ENCODE measurements at places on chromosomes 4 and X. TPM values are rescaled to one million over a fixed set of nuclear protein-coding genes. Genes with fewer than 3 reads are reported as not detected.

The KIT gene
- not detected for total RNA-seq

The SLC26A1 gene
- total RNA-seq, result not detected

The MAGEE1 gene
- total RNA-seq, result 2.8 TPM

The PTPN13 gene
- 48.6 TPM for total RNA-seq

The DKC1 gene
- total RNA-seq, result 64.2 TPM

The DGKQ gene
- total RNA-seq, result 11.8 TPM

The ADAM29 gene
- total RNA-seq, result not detected

The VSIG4 gene
- total RNA-seq, result not detected

The MAGEC1 gene
- total RNA-seq, result not detected

The CABS1 gene
- not detected for total RNA-seq

The H2BW2 gene
- total RNA-seq, result not detected

The STAP1 gene
- total RNA-seq, result not detected

The NPFFR2 gene
- not detected for total RNA-seq

The NOX1 gene
- not detected for total RNA-seq

The STAG2 gene
- 29.8 TPM for total RNA-seq

The CT45A2 gene
- not detected for total RNA-seq

The L1CAM gene
- 3.0 TPM for total RNA-seq

The TMPRSS11E gene
- total RNA-seq, result 0.62 TPM

The CLTRN gene
- 0.39 TPM for total RNA-seq

The INTS6L gene
- total RNA-seq, result 3.2 TPM

The AVPR2 gene
- not detected for total RNA-seq

The FAM133A gene
- total RNA-seq, result not detected

The P2RY4 gene
- total RNA-seq, result not detected

The AR gene
- not detected for total RNA-seq

The CCDC110 gene
- total RNA-seq, result not detected

The MAGED4 gene
- total RNA-seq, result 10.2 TPM

The TEX13A gene
- total RNA-seq, result not detected

The MAOA gene
- total RNA-seq, result 18.8 TPM
